ENCODE measurements at places on chromosomes 3 and 15. TPM values are rescaled to one million over a fixed set of nuclear protein-coding genes. Genes with fewer than 3 reads are reported as not detected.

GOLGA8R gene
- total RNA-seq = 2.1 TPM

MYL3 gene
- not detected for total RNA-seq

PRR23C gene
- not detected for total RNA-seq

SELENOK gene
- total RNA-seq = 28.0 TPM

ZBED2 gene
- 0.28 TPM for total RNA-seq

SLC15A2 gene
- total RNA-seq = 0.14 TPM

CFAP92 gene
- 1.1 TPM for total RNA-seq

GP5 gene
- total RNA-seq = 0.14 TPM

SLC12A1 gene
- total RNA-seq = not detected

SI gene
- not detected for total RNA-seq

RPLP1 gene
- 55.9 TPM for total RNA-seq

PODXL2 gene
- 1.00 TPM for total RNA-seq

LRRN1 gene
- total RNA-seq = not detected

GOLGA8G gene
- under 0.01 TPM for total RNA-seq

CCDC9B gene
- total RNA-seq = 13.8 TPM

CELF6 gene
- total RNA-seq = under 0.01 TPM

PAQR5 gene
- total RNA-seq = 9.6 TPM

ADCY5 gene
- 0.46 TPM for total RNA-seq

CCDC80 gene
- 1,612 TPM for total RNA-seq

STRIT1 gene
- total RNA-seq = not detected

ASB14 gene
- not detected for total RNA-seq

COLQ gene
- total RNA-seq = 0.46 TPM

SEMA6D gene
- total RNA-seq = 22.9 TPM

CSPG5 gene
- 0.18 TPM for total RNA-seq

MRPL46 gene
- 9.8 TPM for total RNA-seq

CHCHD6 gene
- 14.3 TPM for total RNA-seq

POU1F1 gene
- total RNA-seq = not detected

RFC4 gene
- 10.1 TPM for total RNA-seq

INKA1 gene
- 3.7 TPM for total RNA-seq

ISLR2 gene
- total RNA-seq = 0.28 TPM

CASR gene
- not detected for total RNA-seq

KAT2B gene
- 5.3 TPM for total RNA-seq

SLC27A2 gene
- 0.92 TPM for total RNA-seq

BRPF1 gene
- 12.1 TPM for total RNA-seq

PTPRG gene
- 42.1 TPM for total RNA-seq

SMCO1 gene
- not detected for total RNA-seq

TNNC1 gene
- total RNA-seq = 1.8 TPM

ZNF860 gene
- total RNA-seq = 0.28 TPM

RHOV gene
- total RNA-seq = under 0.01 TPM

All from smooth muscle cell of bladder (primary cell).